ENCODE measurements at places on chromosomes 3 and 15.

DNA sequence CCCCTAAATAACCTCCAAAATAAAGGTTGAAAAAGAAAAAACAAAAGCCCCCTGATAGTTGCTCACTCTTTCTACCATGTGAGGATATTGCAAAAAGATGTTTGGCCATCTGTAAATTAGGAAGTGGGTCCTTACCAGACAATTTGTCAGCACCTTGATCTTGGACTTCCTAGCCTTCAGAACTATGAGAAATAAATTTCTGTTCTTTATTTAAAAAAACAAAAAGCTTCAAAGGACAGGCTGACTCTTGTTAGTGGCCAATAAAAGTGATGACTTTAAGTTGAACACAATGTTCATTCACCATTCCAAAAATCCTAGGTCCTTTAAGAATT is 103.5 kb downstream of the CBLB start:
- no peak for DNase-seq

GRCh38 chr3:52134761-52135160 is 19.5 kb downstream of the POC1A start:
- no peak for DNase-seq

DNA sequence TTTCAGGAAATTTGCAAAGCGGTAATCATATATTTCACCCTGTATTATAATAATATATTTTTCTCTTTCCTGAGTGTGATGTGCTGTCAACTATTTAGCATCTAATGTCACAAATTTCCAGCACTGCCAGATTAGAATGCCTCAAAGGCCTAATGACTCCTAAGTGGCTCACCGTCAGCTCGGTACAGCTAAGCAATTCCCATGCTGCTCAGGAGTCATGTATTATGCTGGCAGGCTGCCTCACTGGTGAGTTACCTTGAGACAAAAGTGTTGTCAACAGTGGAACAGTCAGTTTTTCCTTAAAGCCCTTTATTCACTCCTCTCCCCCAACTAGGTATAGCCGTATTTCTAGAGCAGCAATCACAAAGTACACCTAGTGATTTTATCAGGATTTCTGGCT is 83.6 kb downstream of the NSUN3 start:
- no peak for DNase-seq

DNA sequence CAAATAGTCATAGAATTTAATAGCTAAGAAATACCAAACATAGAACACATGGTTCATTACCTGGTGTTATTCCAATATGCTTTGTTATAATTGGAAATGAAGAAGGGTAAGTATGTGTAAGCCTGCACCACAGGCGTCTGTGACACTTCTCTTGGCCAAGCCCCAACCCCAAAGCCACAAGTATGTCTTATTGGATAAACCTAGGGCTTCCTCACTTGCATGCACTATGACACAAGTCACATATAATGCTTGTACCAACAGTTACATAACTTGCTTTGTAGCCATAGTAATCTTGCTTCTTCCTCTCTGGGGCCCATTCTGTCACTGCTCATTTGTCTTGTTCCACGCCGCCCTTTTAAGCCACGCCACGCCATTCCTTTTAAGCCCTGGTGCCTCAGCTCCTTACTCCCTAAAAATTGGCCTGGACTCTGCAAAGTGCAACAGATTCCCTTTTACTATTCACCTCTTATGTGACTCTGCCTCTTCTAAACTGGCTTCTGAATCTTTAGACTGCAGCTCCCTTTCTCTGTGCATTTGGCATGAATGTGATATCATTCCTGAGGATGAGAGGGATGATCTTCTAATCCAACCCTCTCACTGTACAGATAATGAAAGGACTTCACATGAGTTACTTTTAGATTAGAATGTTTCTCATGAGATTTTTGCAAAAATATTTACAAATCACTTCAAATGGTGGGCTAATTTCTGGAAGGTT is 48.1 kb upstream of the EPHA3 start:
- no peak for DNase-seq

DNA sequence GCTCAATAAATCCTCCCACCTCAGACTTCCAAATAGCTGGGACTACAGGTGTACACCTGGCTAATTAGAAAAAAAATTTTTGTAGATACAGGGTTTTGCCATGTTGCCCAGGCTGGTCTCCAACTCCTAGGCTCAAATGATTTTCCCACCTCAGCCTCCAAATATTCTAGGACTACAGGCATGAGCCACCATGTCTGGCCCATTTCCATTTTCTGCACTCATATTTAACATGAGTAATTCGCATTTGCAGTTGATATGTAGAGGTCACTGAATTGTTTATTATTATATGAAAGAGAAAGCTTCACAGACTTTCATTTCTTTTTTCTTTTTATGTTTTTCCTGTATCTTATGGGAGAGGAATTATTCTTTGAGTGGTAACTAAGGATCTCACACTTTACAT is 492.7 kb downstream of the CNTN3 start:
- DNase-seq = no peak

Measured in NCI-H187 (cell line).